ENCODE measurements at places on chromosomes 5 and 9. TPM values are rescaled to one million over a fixed set of nuclear protein-coding genes. Genes with fewer than 3 reads are reported as not detected.
A peak's percentile ranks its signal among the peaks of the same experiment; 100 is the strongest.

DNA sequence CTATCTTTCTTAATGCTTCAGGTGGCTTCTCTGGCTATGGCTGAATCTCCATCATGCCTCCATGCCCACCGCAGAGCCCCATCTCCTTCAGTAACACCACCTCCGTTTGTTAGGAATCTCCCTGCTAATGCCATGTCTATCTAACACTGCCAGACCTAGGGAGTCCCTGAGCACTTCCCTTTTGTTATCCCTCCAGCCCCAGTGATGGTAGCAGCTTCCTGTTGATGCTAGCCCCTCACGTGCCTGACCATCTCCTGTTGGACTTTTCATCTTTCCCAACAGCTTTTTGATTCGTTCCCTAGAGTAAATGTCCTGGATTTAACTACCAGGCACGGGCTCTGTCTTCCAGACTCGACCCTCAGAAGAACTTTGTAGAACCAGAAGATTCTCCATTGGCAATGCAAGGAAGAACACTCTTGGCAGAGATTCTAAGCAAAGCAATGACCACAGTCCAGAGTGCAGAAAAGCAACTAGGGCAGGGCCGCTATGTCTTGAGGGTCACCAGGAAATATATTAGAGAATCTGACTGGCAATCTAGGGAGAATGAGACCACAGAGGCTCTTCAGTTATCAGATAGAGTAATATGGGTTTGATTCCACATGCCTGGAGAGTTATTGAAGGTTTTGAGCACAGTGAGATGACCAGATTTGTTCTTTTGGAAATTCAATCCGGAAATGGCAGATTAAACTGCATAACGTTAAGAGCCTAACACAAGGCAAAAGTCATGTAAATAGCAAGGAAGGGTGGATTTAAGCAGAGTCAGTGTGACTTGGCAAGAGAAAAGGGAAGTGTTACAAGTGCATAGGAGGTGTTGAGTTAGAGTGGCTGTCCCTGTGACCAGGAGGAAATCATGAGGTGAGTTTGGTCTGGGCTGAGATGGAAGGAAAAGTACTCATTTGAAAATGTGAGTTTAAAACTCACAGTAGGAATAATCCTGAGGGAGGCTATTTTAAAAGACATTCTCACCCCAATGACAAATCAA is 555.2 kb downstream of the ACTL7B start:
- no peaks in the 10 kb centered on the region for H3K4me1 ChIP-seq
- no peak overlapping the region for H3K4me3 ChIP-seq
- no peaks in the 10 kb centered on the region for H3K36me3 ChIP-seq
- no peak overlapping the region for H3K27ac ChIP-seq

GRCh38 chr5:125042261-125042890 is 295.9 kb upstream of the ZNF608 start:
- peak; percentile 36 for DNase-seq
- H3K4me1 ChIP-seq, result peaks cover 30% of the 10 kb centered on the region
- H3K27ac ChIP-seq, result no peak overlapping the region
- no peaks in the 10 kb centered on the region for H3K36me3 ChIP-seq
- H3K4me3 ChIP-seq, result no peak overlapping the region

GRCh38 chr9:2778816-2779215 is 61.5 kb downstream of the KCNV2 start:
- H3K4me1 ChIP-seq, result peaks cover 4% of the 10 kb centered on the region
- no peaks in the 10 kb centered on the region for H3K27me3 ChIP-seq
- H3K36me3 ChIP-seq, result peaks cover 8% of the 10 kb centered on the region
- DNase-seq, result no peak

The TMEM215 gene
- not detected for total RNA-seq

GRCh38 chr9:124126648-124127646 is 115.4 kb downstream of the LHX2 start:
- H3K27ac ChIP-seq, result no peak overlapping the region
- peak; percentile 74 for DNase-seq

DNA sequence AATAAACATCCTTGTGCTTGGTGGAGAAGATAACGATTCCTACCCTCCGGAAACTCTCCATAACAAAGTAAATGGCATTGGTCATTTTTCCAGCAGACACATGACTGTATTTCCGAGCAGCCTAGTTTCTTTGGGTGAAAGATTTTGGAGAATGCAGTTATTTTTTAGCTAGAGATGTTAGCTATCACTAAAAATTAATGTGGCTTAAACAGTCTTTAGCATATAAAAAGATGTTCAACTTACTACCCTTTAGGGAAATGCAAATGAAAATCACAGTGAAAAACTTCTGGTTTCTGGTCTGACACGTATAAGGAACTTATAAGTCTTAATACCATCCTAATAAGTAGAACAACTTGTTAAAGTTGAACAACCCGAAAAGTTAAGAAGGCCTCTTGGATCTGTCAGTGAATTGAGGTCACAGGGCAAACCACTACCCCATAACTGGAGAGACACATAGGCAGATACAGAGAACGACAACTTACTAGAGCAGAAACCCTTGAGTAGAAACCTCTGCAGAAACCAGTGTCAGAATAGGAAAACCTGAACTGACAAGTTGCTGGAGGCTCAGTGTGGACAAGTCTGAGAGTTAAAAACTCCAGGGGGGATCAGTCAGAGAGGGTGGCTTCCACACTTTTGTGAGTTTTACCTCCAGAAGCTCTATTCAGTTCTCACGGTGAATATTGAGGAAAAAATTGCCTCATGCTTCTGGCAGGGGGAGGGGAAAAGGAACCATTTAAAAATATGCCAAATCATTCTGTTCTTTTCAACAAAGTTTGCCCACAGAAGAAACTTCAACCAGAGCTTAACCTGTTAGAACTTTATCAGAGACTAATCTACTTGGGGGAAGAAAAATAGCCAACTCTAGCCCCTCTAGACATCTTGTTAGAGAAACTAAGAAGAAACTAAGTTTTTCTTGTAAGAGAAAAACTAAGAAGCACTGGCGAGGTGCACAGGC is 325.2 kb upstream of the RPS23 start:
- H3K36me3 ChIP-seq, result no peaks in the 10 kb centered on the region
- H3K4me1 ChIP-seq, result peaks cover 2% of the 10 kb centered on the region
- no peak for DNase-seq

The LCN15 gene
- 0.77 TPM for total RNA-seq

DNA sequence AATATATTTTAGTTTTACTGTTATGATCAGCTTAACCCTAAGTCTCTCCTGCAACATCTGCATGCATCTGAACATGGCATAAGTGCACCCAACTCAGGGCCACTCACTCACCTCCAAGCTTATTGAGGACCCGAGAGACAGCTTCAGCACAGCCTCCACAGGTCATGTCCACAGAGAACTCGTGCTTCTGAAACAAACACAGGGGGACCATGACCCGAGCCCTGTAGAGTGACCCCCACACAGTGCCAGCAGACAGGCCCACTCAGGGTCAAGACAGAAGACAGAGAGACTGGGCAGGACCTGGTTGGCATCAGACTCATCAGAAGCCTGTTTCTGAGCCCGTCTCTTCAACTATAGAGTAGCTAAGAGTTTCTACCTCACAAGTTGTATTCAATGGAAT is 6.8 kb downstream of the ATOX1 start:
- no peak overlapping the region for H3K27ac ChIP-seq
- H3K4me1 ChIP-seq, result peaks cover 8% of the 10 kb centered on the region
- H3K4me3 ChIP-seq, result no peak overlapping the region
- H3K27me3 ChIP-seq, result no peaks in the 10 kb centered on the region

DNA sequence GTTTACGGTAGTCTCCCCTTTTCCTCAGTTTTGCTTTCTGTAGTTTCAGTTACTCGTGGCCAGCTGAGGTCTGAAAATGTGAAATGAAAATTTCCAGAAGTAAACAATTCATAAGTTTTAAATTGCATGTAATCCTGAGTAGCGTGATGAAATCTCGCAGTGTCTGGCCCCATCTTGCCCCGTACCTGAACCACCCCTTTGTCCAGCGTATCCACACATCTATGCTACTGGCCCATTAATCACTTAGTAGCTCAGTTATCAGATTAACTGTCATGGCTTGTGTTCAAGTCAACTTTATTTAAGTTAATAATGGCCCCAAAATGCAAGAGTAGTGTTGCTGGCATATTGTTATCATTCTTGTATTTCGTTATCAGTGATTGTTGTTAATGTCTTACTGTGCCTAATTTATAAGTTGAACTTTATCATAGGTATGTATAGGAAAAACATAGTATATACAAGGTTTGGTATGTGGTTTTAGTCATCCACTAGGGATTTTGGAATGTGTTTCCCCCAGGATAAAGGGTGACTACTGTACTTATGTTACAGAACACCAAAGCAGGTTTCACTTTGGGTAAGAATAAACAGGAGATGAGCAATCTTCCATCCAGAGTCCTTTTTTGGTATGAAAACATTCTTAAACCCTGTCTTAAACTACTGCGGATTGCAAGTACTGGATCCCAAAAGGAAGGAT is 118.4 kb upstream of the KCNN2 start:
- H3K4me1 ChIP-seq, result no peaks in the 10 kb centered on the region
- H3K27ac ChIP-seq, result no peak overlapping the region
- H3K27me3 ChIP-seq, result no peaks in the 10 kb centered on the region
- H3K4me3 ChIP-seq, result no peak overlapping the region
- H3K36me3 ChIP-seq, result no peaks in the 10 kb centered on the region

DNA sequence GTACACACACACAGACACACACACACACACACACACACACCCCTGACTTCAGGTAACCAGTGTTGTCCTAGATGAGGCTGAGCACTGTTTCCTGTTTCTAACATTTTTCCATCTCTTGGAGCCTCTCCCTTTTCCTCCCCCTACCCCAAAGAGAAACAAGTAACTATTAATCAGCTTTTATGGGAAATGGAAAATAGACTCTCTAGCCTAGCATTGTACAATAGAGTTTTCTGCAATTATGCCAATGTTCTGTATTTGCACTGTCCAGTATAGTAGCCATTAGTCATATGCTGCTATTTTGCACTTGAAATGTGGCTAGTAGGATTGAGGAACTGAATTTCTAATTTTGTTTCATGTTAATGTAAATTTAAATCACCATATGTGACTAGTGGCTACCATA is 33.1 kb downstream of the RAB3C start:
- no peak overlapping the region for H3K4me3 ChIP-seq
- H3K4me1 ChIP-seq, result no peaks in the 10 kb centered on the region
- H3K36me3 ChIP-seq, result no peaks in the 10 kb centered on the region
- no peak overlapping the region for H3K27ac ChIP-seq
- no peaks in the 10 kb centered on the region for H3K27me3 ChIP-seq

DNA sequence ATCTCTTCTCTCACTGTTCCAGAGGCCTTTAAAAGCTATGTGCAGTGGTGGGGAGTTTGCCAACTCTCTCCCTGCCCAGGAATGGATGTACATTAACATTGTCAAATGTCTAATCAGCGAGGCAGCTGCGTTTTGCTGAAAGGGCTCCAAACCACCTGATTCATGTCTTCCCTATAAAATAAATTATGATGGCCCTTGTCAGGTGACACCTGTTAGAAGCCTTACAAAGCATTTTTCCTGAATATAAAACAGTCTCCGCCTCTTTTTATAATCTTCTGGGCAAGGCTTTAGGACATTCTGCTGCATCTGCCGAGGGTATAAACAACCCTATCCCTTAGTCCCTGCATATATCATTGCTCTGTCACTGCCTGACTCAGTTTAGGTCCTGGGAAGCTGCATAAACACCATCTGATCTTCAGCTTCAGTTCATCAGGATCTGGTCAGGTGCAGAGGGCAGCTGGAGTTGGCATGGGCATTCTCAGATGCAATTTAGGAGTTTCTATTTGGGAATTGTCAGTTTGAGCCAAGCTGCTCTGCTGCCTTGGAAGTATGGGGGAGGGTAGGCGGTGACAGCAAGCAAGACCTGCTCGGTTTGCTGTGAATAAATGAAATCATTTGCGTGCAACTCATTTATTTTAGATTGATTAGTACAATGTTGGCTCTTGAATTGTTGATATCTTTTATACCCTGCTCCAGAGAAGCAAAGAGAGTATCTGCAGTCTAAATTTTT is 103.5 kb downstream of the ACER2 start:
- DNase-seq, result no peak
- no peak overlapping the region for H3K4me3 ChIP-seq
- no peaks in the 10 kb centered on the region for H3K4me1 ChIP-seq
- H3K27me3 ChIP-seq, result no peaks in the 10 kb centered on the region
- H3K36me3 ChIP-seq, result no peaks in the 10 kb centered on the region

- no peak overlapping the region for H3K27ac ChIP-seq
- no peaks in the 10 kb centered on the region for H3K36me3 ChIP-seq
- H3K4me3 ChIP-seq, result no peak overlapping the region
- peaks cover 6% of the 10 kb centered on the region for H3K27me3 ChIP-seq
- no peaks in the 10 kb centered on the region for H3K4me1 ChIP-seq
- no peak for DNase-seq
Observed at GRCh38 chr9:28892538-28892937, 1319.3 kb upstream of the C9orf72 start.

DNA sequence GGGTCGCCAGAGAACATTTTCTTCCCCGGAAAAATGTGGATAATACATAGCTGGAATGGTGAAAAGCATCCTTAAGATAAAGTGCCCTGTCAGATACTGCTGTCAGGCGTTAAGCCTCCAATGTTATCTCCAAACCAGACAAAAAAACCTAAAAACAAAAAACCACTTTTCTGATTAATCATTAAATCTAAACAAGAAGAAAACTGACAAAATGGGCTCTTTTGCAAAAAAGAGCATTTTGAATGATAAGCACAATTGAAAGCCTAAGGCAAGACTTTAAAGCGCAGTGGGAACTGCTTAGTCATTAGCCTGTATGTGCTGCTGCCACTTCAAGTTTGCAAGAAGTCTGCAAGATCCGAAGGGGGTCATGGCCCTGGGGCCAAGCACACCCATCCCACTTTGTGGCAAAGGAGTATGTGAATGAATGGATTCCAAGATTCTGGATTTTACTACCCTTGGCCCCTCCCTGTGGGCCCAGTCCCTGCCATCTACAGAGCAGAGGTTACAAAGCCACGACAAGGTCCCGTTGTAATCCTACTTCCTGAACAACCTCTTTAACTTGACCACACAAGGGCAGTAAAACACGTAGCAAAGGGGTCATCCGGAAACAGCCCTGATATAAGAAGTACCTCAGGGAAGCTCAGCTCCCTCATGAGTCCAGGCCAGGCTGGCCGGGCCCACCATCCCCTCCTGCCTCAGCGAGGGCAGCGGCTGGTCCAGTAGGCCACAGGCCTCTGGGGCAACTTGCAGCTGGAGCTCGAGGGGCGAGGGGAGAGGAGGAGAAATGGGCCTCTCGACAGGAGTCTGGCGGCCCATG is 29.7 kb downstream of the SHB start:
- H3K4me1 ChIP-seq, result peaks cover 45% of the 10 kb centered on the region
- no peaks in the 10 kb centered on the region for H3K36me3 ChIP-seq
- H3K4me3 ChIP-seq, result no peak overlapping the region

The ST8SIA4 gene
- 0.06 TPM for total RNA-seq

All from cardiac muscle cell (in vitro differentiated cells and primary cell).